ENCODE measurements at places on chromosomes 16 and 17.
A peak's percentile ranks its signal among the peaks of the same experiment; 100 is the strongest.

DNA sequence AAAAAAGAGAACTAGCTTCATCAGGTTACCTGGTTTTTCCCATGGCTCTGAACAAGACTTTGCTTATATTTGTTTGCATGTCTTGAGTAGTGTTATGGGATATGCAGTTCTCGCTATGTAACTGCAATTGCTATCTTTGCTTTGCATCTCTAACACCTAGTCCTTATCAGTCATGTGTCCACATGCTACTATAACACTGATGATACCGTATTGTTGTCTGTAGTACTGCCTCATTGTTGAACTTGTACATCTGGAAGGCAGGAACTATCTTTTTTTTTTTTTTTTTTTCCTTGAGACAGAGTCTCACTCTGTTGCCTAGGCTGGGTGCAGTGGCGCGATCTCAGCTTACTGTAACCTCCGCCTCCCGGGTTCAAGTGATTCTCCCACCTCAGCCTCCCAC lies 2.5 kb downstream of the PSME3 start:
- no peak for DNase-seq

- no peak for DNase-seq
Observed at GRCh38 chr17:80124351-80124981, 22.5 kb downstream of the EIF4A3 start.

GRCh38 chr16:58417600-58417999 lies 25.3 kb downstream of the GINS3 start:
- no peak for DNase-seq

- DNase-seq = no peak
Observed at GRCh38 chr17:15106540-15106939, 158.6 kb downstream of the PMP22 start.

DNA sequence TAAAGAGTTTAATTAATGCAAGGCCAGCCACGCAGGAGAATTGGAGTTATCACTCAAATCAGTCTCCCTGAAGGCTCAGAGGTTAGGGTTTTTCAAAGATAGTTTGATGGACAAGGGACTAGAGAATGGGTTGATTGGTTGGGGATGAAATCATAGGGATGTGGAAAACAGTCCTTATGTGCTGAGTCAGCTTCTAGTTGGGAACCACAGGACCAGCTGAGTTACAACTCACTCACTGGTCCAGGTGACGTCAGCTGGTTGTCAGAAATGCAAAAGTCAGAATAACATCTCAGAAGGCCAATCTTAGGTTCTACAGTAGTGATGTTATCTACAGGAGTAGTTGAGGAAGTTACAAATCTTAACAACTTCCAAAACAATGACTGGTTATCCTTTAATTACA lies 47.6 kb downstream of the CPD start:
- no peak for DNase-seq

- peak; percentile 34 for DNase-seq
Observed at GRCh38 chr17:51585514-51586104, 325.3 kb downstream of the UTP18 start.

- no peak for DNase-seq
Observed at GRCh38 chr17:45888392-45888791, 6.0 kb upstream of the MAPT start.

- no peak for DNase-seq
Observed at GRCh38 chr16:46782320-46782719, 34.2 kb upstream of the MYLK3 start.

DNA sequence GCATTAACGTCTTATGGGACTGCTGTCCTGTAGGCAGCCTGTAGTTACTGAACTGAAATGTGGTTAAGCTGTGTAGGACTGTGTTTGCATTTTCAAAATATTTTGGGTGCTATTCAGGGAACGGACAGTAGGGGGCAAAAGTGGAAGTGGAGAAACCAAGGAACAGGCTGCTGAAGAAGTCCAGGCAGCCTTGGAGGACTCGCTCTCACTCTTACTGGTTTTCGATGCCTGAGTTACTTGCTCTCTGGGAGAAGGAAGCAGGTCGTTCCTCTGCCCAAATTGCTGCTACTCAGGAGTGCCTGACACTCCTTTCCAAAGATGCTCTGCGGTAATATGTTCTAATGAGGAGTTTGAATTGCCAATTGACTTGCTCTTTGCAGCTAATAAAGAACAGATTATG lies 64.5 kb upstream of the RBFOX1 start:
- DNase-seq = no peak

DNA sequence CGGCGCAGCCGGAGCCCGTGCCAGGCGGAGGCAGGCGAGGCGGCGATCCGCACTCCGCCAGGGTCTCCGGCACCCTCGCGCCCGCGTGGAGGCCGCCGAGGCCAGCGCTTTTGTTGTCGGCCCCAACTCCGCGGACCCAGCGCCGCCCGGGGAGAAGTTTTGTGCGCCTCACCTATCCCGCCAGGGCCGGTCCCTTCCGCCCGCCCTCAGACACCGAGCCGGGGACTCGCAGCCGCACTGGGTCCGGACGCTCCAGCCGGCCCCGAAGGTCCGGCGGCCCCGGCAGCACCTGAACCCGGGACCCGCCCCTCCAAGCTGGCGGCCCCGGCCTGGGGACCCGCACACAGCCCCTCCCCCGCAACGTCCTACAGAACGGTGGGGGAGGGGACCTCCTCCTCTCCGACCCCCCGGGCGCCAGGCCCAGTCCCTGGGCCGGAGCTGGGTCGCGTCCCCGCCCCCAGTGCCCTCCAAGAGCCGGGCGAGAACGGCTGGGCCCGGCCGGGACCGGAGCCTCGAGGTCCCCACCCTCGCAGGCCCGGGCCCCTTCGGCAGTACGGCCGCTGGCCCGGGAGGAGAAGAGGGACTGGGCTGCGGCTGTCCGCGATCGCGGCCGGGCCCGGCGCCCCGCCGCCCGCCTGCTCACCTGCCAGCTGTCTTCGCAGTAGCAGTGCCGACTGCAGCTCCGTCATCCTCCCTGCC lies 698 bp downstream of the UBE2G1 start:
- no peak for DNase-seq

- no peak for DNase-seq
Observed at GRCh38 chr16:3292604-3293003, 9.3 kb downstream of the ZNF263 start.

DNA sequence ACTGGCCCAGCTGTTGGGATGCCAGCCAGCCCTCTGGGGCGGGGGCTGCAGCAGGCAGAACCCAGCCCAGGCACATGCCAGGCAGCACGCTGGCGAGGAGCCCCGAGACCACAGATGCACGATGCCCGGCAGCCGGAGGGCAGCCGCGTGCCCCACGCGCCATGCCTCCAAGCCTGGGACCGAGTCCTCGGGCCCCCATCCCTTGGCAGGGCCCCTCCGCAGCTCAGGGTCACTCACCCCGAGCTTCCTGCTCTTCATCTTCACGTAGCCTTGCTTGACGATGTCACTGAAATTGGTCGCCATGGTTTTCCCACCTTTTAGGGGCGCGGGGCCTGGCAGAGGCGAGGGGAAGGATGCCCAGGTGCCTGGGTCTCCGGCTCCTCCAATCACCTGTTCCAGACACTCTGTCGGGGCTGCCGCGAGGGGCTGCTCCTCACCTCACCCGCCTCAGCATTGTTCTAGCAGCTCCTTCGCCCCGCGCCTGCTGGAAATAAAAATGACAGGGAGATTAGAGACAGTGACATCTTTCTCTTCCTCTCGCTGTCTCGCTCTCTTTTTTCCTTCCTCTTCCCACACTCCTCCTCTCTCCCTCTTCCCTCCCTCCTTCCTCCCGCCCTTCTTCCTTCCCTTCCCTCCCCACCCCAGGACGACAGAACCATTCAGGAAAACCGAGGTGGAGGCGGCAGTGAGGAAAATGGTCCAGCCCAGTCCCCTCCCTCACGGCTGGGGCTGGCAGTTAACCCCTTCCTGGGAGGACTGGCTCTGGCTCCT lies 6.9 kb downstream of the DOK4 start:
- peak; percentile 2 for DNase-seq

- no peak for DNase-seq
Observed at GRCh38 chr17:2705888-2706795, 5.4 kb downstream of the CLUH start.

- no peak for DNase-seq
Observed at GRCh38 chr16:86823888-86824671, 245.7 kb downstream of the FOXL1 start.
